Mesothelial cell of epicardium (in vitro differentiated cells): ENCODE measurements at places on chromosomes 16 and 17. TPM values are rescaled to one million over a fixed set of nuclear protein-coding genes. Genes with fewer than 3 reads are reported as not detected.

The SHPK gene
- total RNA-seq = 17.6 to 19.3 TPM (median 18.9 TPM) in 3 replicates

- H3K27me3 ChIP-seq = peaks cover 8% of the 10 kb centered on the region
- peaks cover 20% of the 10 kb centered on the region for H3K36me3 ChIP-seq
Observed at GRCh38 chr17:7932949-7933348, 943 bp downstream of the CNTROB start.

The ZG16 gene
- 0.11 to 0.20 TPM (median 0.20 TPM) in 3 replicates for total RNA-seq

The KIF2B gene
- total RNA-seq = not detected in 3 replicates

The ATP2A1 gene
- 2.9 to 3.6 TPM (median 3.0 TPM) in 3 replicates for total RNA-seq
